ENCODE measurements at places on chromosomes 6 and 20.
A peak's percentile ranks its signal among the peaks of the same experiment; 100 is the strongest.

DNA sequence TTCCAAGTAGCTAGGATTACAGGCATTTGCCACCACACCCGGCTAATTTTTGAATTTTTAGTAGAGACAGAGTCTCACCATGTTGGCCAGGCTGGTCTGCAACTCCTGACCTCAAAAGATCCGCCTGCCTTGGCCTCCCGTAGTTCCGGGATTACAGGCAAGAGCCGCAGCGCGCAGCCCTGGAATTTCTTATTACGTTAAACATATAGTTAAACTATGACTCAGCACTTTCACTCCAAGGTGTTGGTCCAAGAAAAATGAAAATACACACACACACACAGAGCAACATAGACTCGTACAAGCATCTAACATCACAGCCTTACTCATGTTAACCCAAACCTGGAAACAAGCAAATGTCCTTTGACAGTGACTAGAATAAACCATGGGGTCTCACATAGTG is 663.9 kb downstream of the PRKN start:
- DNase-seq: no peak

DNA sequence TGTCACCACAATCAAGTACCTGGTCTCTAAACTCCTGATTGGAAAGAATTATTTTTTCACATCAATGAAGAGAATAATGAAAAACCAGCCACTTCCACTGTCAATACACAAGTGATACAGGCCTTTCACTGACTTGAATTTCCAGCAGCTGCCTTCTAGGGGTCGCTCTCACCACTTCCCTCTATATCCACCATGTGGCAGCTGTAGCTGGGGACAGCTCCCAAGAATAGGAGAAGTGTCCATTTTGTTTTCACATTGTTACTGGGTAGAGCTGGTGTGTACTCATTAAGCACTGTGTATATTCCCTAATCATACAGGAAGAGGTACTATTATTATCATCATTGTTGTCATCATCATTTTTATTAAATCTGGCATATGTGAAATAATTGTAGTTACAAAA is 438.4 kb upstream of the SPTLC3 start:
- DNase-seq: no peak

DNA sequence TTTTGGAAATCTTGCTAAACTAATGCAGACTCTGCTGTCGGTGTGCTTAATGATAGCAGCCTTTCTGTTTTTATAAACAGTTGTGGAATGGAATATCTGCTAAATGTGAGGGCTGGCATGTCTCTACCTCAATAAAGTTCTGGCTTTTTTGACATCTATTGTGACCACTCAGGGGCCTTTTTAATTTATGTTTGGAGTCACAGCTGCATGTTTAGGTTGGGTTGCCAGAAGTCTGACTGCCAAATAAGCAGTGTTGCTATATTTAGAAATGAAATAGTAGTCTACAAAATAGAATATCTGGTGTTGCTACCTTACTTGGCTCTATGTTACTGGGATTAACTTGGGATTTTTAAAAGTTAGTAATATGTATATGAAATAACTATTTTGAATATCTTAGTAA is 125.1 kb upstream of the LOC128125822 start:
- DNase-seq: no peak

DNA sequence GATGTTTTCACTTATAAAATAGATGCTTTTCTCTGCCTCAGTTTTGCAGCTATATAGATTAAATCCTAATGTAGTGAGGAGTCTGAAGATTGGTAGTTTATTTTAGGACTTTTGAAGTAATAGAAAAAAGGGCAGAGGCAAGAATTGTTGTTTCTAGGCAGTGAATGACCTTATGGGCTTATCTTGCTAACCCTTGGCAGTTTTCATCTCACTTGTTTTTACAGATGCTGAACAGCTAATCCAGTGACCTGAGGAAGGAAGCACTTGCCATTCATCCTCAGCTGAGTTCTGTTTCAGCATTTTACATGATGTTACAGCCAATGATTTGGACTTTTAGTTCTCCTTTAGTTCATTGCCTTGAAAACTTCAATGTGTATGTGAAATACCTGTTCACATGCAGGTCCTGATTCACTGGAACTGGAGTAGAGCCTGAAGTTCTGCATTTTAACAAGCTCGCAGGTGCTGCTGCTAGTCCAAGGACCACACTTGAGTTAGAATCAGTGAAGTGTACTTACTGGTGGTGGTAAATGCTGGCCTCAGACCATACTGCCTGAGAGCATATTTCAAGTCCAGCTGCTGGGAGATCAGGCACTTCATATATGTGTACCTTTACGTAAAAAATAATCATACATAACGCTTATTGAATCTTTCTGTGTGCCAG is 86.9 kb downstream of the TULP4 start:
- no peak for DNase-seq

DNA sequence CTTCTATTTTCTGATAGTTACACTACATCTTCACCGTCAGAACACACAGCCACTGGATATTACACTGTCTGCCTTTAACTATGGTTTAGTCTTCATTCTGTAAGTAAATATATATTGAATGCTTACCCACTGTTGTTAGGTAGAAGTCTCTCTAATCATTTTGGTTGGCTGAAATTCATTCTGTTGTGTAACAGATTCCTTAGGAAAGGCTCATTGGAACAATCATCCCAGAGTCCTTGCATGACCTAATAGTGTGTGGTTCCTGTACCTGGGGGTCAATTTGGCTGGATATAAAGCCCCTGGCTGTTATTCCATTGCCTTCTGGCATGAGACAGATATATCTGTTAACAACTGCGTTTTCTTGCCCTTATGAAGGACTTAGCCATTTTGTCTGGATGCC is 9.9 kb downstream of the BLOC1S5 start:
- DNase-seq: no peak

- no peak for DNase-seq
Observed at GRCh38 chr6:13355999-13356785, 27.9 kb upstream of the TBC1D7 start.

DNA sequence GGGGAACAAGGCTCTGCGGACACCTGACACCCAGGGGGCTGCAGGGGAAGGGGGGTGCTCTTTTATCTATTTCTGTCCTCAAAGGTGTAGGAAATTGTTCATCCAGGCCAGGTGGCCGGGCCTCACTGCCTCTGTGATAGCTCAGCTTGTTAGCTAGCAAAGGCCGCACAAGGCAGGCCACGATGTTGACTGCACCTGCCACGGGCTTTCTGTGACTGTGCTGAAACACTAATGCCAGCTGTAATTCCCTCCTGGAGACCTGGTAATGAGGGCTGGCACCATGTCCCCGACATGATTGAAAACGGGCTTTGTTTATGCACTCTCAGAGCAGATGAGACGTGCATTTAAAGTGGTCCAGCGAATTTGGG is 61.4 kb upstream of the APCDD1L start:
- no peak for DNase-seq

- no peak for DNase-seq
Observed at GRCh38 chr6:113995634-113996033, 24.7 kb upstream of the HDAC2 start.

DNA sequence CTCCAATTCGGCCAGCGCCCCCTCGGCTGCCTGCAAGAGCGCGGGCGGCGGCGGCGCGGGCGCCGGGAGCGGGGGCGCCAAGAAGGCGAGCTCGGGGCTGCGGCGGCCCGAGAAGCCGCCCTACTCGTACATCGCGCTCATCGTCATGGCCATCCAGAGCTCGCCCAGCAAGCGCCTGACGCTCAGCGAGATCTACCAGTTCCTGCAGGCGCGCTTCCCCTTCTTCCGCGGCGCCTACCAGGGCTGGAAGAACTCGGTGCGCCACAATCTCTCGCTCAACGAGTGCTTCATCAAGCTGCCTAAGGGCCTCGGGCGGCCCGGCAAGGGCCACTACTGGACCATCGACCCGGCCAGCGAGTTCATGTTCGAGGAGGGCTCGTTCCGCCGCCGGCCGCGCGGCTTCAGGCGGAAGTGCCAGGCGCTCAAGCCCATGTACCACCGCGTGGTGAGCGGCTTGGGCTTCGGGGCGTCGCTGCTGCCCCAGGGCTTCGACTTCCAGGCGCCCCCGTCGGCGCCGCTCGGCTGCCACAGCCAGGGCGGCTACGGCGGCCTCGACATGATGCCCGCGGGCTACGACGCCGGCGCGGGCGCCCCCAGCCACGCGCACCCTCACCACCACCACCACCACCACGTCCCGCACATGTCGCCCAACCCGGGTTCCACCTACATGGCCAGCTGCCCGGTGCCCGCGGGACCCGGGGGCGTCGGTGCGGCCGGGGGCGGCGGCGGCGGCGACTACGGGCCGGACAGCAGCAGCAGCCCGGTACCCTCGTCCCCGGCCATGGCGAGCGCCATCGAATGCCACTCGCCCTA is 963 bp downstream of the FOXF2 start:
- DNase-seq: no peak

DNA sequence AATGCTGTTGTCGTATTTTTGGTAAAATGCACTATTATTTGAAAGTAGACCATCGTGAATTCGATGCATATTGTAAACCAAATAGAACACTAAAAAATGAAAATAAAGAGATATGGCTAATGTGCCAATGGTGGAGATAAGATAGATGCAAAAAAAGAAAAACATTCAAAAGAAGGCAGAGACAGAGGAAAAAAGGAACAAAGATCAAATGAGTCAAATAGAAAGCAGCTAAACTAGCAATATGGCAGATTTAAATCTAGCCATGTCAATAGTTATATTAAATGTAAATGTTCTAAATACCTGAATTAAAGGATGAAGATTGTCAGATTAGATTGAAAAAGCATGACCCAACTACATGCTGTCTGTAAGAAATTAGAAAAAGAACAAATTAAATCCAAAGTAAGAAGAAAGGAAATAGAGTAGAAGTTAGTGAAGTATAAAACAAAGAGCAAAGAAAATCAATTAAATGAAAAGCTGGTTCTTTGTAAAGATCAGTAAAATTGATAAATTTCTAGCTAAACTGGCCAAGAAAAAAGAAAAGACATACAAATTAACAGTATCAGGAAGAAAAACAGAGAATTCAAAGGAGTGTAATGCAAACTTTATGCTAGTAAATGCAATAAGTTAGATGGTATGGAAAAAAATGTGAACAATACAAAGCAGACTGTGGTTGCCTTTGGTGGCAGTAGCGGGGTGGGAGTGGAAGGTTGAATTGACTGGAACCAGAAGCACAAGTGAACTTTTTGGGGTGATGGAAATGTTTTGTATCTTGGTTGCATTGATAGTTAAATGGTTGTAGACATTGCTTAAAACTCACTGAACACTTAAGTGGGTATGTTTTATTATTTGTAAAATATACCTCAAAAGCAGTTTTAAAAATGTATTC is 44.8 kb downstream of the PTPN1 start:
- DNase-seq: no peak

GRCh38 chr20:57781901-57782300 is 72.1 kb upstream of the PMEPA1 start:
- no peak for DNase-seq

DNA sequence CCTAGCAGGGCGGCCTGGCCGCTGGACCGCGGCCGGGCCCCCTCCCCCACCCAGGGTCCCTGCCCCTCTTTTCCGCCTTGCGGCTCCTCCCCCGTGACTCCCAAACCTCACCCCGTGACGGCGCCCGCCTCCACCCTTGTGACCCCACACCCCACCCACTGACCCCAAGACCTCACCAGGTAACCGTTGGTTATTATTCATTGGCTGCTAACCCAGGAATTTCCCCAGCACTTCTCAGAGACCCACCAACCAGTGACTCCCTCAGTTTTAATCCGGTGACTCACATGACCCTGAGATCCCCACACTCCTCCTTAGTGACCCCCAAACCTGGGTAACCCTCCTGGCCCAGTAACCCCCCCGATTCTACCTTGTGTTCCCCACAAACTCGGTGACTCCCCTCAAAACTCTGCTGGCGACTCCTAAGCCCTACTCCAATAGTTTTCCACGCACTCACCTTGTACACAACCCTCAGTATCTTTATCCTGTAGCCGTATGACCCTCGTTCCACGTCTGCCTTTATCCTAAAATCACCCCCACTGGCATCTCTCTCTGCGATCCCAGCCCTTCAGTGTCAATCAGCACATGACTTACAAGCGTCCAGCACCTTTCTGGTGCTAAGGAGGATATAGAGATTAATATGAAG is 534 bp downstream of the ZNF76 start:
- peak; percentile 68 for DNase-seq

Data from stimulated activated CD4-positive, alpha-beta T cell treated with anti-CD3 and anti-CD28 coated beads, Interleukin-15, amount 100 ng/mL, for 48 hours (primary cell).